Hepatocyte (in vitro differentiated cells): ENCODE measurements at places on chromosomes 6 and 20. TPM values are rescaled to one million over a fixed set of nuclear protein-coding genes. Genes with fewer than 3 reads are reported as not detected.
A peak's percentile ranks its signal among the peaks of the same experiment; 100 is the strongest.

DNA sequence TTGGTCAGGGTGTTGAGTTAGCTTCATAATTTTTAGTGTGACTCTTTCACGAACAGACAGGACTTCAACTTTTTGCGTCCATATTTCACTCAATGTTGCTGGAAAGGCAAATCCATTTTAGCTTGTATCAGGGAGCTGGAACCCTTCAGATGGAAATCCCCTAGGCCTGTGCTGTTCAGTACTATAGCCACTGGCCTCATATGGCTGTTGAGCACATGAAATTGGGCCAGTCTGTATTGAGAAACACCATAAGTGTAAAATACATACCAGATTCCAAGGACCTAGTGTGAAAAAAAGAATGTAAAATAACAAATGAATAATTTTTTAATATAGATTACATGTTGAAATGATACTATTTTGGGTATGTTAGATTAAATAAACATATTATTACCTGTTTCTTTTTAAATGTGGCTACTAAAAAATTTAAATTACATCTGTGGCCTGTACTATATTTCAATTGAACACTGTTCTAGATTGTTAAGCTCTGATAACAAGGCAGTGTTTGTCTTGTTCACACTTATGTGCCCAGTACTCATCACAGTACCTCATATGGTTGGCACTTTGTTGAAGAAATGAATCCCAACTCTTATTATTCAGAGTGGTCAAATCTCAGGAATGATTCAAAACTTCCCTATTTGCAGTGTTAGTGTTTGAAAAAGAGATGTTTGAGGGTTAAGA lies 34.3 kb downstream of the CTNNBL1 start:
- H3K4me1 ChIP-seq = peaks cover 23% of the 10 kb centered on the region
- no peaks in the 10 kb centered on the region for H3K27me3 ChIP-seq
- no peak overlapping the region for H3K4me3 ChIP-seq
- H3K36me3 ChIP-seq = no peaks in the 10 kb centered on the region
- DNase-seq = no peak

DNA sequence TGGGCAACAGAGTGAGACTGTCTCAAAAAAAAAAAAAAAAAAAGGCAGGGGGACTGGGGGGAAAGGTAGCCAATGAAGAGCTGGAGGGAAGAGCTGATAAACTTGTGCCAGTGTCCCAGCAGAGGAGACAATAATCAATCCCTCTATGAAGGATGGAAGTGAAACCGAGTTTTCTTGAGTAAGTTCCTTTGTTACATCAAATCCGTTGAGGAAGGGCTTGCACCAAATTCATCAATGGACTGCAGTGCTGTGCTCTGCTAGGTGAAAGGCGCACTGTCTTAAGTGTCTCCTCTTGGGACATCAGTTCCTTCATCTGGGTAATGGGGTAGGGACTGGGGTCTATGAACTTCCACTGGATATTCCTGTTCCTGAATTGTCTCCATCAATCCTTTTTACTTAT lies 3.0 kb upstream of the CRIP3 start:
- no peak overlapping the region for H3K27ac ChIP-seq
- H3K27me3 ChIP-seq = peaks cover 8% of the 10 kb centered on the region
- DNase-seq = no peak
- peaks cover 3% of the 10 kb centered on the region for H3K4me1 ChIP-seq
- H3K36me3 ChIP-seq = no peaks in the 10 kb centered on the region

- no peak overlapping the region for H3K4me3 ChIP-seq
- DNase-seq = no peak
- H3K4me1 ChIP-seq = peaks cover 50% of the 10 kb centered on the region
- H3K27me3 ChIP-seq = no peaks in the 10 kb centered on the region
- H3K36me3 ChIP-seq = no peaks in the 10 kb centered on the region
Measured at GRCh38 chr6:43799551-43800297, 29.7 kb downstream of the VEGFA start.

Gene MICAL1
- polyA plus RNA-seq = 51.2 and 52.7 TPM in 2 replicates

- no peak for DNase-seq
- H3K4me3 ChIP-seq = no peak overlapping the region
- H3K27ac ChIP-seq = no peak overlapping the region
- no peaks in the 10 kb centered on the region for H3K36me3 ChIP-seq
Measured at GRCh38 chr6:33848484-33848883, 44.7 kb upstream of the MLN start.

GRCh38 chr6:99151634-99152346 lies 197.7 kb downstream of the FAXC start:
- H3K27me3 ChIP-seq = no peaks in the 10 kb centered on the region
- H3K27ac ChIP-seq = no peak overlapping the region
- DNase-seq = peak; percentile 66

DNA sequence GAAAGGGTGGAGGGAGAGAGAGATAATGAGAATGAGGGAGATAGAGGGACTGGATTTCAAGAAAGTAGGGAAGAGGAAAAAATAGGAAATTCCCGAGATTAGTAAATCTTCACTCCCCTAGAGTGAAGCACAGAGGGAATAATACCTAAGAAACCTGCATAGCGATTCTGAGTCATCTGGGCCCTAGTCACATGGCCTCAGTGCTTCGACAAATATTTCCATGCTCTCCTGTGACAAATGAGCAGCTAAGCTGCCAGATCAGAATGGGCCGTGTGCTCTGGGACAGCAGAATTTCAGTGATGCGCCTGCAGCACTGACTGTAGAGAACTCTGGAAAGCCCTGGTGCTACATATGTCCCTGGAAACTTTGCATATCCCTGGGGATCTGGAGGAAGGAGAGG lies 48.6 kb upstream of the GRIK2 start:
- H3K4me3 ChIP-seq = no peak overlapping the region
- no peaks in the 10 kb centered on the region for H3K27me3 ChIP-seq
- no peaks in the 10 kb centered on the region for H3K36me3 ChIP-seq
- H3K4me1 ChIP-seq = no peaks in the 10 kb centered on the region
- no peak for DNase-seq

Gene RPS6KA2
- polyA plus RNA-seq = 27.7 and 34.8 TPM in 2 replicates

DNA sequence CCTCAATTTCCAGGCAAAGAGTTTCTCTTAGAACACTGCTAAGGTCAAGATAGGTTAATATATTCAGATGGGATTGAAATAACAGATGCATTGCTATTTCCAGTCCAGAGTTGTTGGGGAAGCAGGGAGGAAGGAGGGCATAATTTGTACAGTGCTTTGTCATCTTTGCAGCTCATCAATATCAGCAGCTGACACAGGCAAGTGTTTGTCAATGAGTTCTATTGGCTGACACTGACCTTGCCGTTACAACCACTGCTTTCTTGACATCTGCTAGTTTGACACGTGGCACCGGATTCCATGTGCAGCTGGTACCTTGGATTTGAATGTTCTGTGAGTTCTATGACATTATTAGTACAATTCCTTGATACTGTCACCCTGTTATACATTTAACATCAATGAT lies 28.0 kb upstream of the MLIP start:
- no peaks in the 10 kb centered on the region for H3K27me3 ChIP-seq
- H3K27ac ChIP-seq = no peak overlapping the region
- H3K36me3 ChIP-seq = no peaks in the 10 kb centered on the region
- no peaks in the 10 kb centered on the region for H3K4me1 ChIP-seq
- no peak for DNase-seq

DNA sequence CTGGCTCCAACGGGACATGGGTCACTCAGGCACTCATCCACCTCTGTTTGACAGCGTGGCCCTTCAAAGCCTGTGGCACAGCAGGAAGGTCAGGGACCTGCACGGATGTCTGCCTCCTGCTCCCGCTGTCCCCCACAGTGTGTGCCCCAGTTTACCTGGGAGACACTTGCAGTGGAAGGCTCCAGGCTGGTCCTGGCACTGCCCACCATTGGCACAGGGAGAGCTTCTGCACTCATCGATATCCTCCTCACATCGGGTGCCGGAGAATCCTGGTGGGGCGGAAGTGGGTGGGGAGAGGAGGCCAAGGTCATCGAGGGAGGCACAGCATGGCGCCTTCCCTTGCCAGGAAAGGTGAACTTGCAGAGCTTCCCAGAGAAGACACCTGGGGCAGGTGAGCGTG lies 6.9 kb downstream of the NOTCH4 start:
- no peaks in the 10 kb centered on the region for H3K27me3 ChIP-seq
- no peaks in the 10 kb centered on the region for H3K36me3 ChIP-seq
- no peaks in the 10 kb centered on the region for H3K4me1 ChIP-seq
- no peak for DNase-seq
- no peak overlapping the region for H3K27ac ChIP-seq

DNA sequence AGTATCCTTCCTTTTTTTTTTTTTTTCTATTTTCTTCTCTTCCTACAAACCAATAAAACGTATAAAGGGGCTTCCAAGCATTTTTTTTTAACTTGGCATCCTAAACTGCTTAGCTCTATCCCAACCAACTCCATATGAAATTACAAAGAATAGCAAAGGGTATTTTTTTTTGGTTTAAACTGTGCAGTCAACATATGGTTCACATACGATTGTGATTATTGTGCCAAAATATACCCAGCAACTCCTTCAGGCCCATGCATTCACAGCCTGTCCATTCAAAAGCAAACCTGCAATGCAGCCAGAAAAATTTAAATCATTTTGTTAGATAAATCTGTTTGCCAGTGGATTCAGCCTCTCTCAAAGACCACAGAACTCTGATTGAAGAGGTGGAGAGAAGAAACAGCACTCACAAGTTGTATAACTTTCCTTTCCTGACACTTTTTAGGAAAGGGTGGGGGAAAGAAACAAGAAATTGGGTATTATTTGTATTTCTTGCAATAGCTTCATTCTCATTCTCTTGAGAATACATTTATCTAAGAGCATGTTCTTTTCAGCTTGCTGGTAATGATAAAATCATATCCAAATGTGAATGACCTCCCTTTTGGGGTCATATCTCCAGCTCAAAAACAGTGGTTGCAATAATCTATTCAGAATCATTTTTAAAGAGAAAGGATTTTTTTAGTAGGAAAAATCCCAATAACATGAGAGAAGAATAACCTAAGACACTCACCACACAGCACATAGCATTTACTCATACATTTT lies 701.3 kb upstream of the CHD6 start:
- DNase-seq = no peak
- no peak overlapping the region for H3K27ac ChIP-seq
- H3K4me3 ChIP-seq = no peak overlapping the region
- no peaks in the 10 kb centered on the region for H3K27me3 ChIP-seq

Gene KCNK16
- 0.12 TPM in 1 of 2 replicates, not detected in the other for polyA plus RNA-seq

GRCh38 chr6:52409499-52409898 lies 10.6 kb upstream of the EFHC1 start:
- no peak overlapping the region for H3K27ac ChIP-seq
- no peaks in the 10 kb centered on the region for H3K36me3 ChIP-seq
- no peak for DNase-seq

- no peaks in the 10 kb centered on the region for H3K36me3 ChIP-seq
- no peak overlapping the region for H3K27ac ChIP-seq
- H3K27me3 ChIP-seq = peaks cover 14% of the 10 kb centered on the region
- H3K4me3 ChIP-seq = no peak overlapping the region
- no peak for DNase-seq
Measured at GRCh38 chr6:40290816-40291215, 296.3 kb downstream of the LRFN2 start.

DNA sequence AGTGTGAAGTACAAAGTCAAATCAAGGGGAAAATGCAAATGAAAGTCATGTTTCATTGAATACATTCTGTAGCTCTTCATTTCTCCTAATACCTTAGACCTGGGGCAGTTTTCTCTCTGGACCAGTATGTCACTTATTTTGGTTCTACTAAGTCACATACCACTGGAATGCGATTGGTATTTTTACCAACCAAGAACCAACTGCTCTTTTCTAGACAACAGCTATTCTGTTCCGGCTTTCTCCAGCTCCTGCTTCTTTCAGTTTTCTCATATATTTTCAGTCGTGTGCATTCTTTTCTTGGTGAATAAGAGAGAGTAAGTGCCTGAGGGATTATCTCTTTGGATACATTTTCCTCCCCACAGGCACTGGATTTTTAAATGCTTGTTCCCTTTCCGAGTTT lies 39.2 kb upstream of the SPACA1 start:
- no peak for DNase-seq
- peak overlapping the region; percentile 50 for H3K27ac ChIP-seq
- H3K36me3 ChIP-seq = no peaks in the 10 kb centered on the region
- no peaks in the 10 kb centered on the region for H3K27me3 ChIP-seq

GRCh38 chr6:145247692-145248419 lies 487.5 kb downstream of the EPM2A start:
- DNase-seq = no peak
- H3K4me3 ChIP-seq = no peak overlapping the region
- no peak overlapping the region for H3K27ac ChIP-seq

GRCh38 chr6:91864911-91865310 lies 1278.0 kb upstream of the MAP3K7 start:
- no peaks in the 10 kb centered on the region for H3K36me3 ChIP-seq
- no peaks in the 10 kb centered on the region for H3K4me1 ChIP-seq
- no peak overlapping the region for H3K4me3 ChIP-seq
- H3K27me3 ChIP-seq = no peaks in the 10 kb centered on the region
- DNase-seq = no peak
- H3K27ac ChIP-seq = no peak overlapping the region

GRCh38 chr20:14826543-14827313 lies 489.3 kb upstream of the FLRT3 start:
- no peaks in the 10 kb centered on the region for H3K36me3 ChIP-seq
- H3K27me3 ChIP-seq = no peaks in the 10 kb centered on the region
- H3K4me1 ChIP-seq = no peaks in the 10 kb centered on the region
- H3K4me3 ChIP-seq = no peak overlapping the region
- no peak for DNase-seq
- no peak overlapping the region for H3K27ac ChIP-seq

Gene PNISR
- polyA plus RNA-seq = 88.7 and 117 TPM in 2 replicates

DNA sequence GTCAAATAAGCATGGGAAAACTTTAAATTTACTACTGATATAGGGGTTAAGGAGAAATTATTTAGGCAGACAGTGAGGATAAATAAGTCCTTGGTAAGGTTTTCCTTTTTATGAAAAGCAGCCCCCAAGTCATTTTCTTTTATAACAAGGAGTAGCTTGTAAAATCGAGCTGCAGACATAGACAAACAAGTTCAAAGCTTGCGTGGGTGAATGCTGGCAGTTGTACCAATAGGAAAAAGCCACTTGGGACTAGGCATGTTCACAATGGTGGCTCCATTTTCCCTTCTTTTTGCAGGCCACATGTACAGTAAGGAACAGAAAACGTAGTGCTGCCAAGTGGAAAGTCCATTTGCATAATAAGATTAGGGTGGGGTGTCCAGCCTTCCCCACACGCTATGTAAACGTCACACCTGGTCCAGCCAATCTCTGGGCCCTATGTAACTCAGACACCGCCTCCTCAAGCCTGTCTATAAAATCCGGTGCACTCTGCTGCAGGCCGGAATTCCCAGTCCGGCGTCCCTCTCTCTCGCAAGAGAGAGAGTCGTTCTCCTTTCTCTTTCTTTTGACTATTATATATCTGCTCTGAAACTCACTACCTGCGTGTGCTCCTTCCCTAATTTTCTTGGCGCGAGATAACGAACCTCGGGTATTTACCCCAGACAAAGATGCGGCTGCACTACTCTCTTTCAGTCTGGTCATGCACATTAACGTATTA lies 217.1 kb upstream of the MAN1A1 start:
- no peak for DNase-seq
- H3K27me3 ChIP-seq = no peaks in the 10 kb centered on the region
- H3K4me1 ChIP-seq = no peaks in the 10 kb centered on the region
- H3K27ac ChIP-seq = no peak overlapping the region
- H3K36me3 ChIP-seq = no peaks in the 10 kb centered on the region

Gene UNC5CL
- polyA plus RNA-seq = 37.1 and 41.3 TPM in 2 replicates

- H3K27ac ChIP-seq = no peak overlapping the region
- peaks cover 8% of the 10 kb centered on the region for H3K27me3 ChIP-seq
- H3K36me3 ChIP-seq = no peaks in the 10 kb centered on the region
- H3K4me3 ChIP-seq = no peak overlapping the region
- no peak for DNase-seq
Measured at GRCh38 chr20:20065361-20065760, 13.0 kb downstream of the CFAP61 start.
